ENCODE measurements at places on chromosomes 5 and 9.

- DNase-seq, result no peak
Measured at GRCh38 chr5:76351577-76351976, 51.5 kb upstream of the IQGAP2 start.

DNA sequence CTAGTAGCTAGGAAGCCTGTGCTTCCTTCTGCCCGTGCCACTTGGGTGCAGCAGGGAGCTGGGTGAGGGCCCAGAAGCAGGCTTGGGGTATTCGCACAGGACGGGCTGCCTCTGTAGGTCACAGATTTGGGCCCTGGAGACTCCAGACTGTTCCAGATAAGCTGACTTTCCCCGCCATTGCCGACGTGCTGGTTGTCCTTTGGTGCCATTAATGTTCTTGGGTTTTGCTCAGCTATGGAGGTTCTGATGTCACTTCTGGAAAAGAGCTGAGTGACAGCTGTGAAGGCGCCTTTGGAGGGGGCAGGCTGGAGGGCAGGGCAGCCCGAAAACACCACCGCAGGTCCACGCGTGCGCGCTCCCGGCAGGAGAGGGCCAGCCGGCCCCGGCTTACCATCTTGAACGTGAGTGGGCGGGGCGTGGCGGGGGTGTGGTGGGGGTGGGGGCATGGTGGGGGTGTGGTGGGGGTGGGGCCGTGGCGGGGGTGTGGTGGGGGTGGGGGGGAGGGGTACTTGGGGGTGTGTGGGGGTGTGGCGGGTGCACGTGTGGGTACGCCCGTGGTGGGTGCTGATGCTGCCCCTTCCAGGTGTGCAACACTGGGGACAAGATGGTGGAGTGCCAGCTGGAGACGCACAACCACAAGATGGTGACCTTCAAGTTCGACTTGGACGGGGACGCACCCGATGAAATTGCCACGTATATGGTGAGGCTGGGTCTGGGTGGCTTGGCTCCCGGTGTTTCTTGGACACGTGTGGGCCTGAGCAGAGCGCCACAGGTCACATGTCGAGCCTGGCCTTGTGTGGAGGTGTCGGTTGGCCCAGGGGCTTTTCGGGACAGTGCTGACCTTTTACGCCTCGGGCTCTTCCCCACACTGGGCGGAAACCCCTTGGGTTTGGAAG lies 79.6 kb downstream of the WNK2 start:
- no peak for DNase-seq

DNA sequence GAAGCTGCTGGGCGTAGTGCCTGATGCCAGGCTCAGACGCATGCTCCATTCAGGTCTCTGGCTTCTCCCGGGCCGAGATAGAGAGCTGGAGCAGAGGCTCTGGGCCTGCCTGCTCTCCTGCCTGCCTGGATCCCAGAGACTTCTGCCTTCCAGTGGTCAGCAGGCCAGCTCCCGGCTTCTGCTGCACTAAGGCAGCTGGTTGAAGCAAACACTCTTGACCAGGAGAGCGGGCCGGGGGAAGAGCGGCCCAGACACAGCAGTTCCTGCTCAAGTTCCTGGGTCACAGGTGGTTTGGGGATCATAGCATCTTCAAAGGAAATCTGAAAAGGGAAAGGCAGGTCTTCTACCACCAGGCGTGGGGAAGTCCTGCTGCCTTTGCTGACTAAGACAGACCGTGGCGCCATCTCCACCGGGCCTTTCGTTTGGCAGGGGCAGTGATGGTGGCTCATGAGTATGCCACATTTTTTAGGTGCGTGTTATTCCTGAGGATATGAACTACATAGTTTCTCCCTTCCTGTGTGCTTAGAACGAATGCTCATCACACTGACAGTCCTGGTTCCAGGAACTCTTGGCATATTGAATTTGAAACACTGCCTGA lies 31.1 kb downstream of the AK8 start:
- no peak for DNase-seq

DNA sequence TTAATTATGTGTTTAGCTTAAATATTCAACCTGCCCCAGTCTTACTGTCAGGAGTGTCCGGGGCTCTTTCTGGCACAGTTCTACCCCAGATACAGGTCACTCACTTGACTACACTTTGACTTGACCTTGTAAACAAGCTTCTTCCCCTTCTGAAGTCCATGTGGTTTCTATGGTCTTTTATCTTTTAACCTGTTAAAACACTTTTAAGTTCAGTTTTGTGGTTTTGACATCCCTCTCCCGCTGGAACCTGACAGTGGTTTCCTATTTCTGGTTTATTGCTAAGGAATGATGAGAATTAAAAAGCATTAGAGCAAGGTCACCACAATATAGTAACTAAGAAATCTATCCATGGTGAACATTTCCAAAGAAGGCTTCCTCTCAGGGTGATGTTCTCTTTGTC lies 300.1 kb downstream of the TMEM167A start:
- DNase-seq, result no peak

DNA sequence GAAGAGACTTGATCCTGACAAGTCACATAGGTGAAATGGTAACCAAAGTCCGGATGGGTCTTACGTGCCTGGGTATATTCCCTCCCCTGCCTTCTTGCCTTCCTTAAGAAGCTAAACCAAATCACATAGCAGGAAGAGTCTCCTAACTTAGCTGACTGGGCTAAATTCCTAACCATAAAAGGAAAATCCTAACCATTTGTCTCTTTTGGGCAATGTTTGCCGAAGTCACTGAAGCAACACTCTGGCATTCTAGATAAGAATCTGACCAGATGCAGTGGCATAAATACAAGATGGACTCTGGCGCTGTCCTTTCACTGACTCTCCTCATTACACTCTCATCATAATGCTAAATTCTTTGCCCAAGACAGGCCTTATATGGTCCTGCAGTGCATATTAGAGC lies 625.5 kb upstream of the RORB start:
- DNase-seq, result no peak

DNA sequence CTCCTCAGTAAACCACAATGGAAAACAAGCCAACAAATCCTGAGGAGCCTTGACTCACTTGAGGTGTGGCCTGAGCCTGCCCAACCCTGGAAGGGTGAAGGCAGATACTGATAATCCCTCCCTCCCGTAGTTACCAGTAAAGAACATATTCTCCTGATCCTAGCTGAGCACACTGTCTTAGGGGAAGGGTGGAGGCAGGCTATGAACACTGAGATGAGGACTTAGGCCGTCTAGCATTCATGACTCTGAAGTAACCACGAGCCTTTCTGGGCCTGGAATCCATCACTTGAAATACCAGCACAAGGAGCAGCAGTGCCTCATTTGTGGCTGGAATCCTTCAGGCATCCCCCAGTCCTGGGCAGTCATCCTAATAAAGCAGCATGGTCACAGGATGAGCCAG lies 124.5 kb upstream of the PRLR start:
- DNase-seq, result no peak

DNA sequence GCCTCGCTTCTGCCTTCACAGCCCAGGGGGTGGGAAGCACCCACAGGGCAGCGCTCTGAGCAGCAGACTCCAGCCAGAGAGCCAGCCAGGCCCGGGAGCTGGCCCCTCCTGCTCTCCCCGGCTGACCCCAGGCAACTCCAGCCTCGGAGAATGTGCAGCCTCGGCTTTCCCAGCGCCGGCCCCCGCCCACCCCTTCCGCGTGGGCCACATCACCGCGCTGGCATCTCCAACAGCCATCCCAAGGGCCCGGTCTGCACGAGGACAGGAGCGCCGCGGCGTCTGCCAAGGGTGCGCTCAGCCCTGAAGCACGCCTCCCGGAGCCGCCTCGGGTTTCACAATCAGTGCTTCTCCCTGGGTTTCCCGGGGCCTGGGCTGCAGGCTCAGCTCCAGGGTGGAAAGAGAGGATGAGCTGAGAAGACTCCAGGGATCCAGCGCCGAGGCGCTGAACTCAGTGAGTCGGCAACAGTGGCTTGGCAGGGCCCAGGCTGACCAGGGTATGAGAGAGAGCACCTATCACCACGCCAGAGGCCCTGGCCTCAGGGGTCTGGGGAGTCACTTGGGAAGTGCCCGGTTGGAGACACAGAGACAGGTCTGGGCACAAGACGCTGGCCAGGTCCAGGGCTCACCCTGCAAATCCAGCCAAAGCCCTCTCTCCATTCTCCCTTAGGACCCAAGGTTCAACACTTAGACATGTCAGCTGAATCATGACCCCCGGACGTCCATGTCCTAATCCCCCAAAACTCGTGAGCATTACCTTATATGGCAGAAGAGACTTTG lies 79.6 kb downstream of the ADAMTS2 start:
- no peak for DNase-seq
